ENCODE measurements at places on chromosomes 3 and 15. TPM values are rescaled to one million over a fixed set of nuclear protein-coding genes. Genes with fewer than 3 reads are reported as not detected.

GRCh38 chr3:142886940-142887339 is 1.9 kb downstream of the PCOLCE2 start:
- no peak for DNase-seq

DNA sequence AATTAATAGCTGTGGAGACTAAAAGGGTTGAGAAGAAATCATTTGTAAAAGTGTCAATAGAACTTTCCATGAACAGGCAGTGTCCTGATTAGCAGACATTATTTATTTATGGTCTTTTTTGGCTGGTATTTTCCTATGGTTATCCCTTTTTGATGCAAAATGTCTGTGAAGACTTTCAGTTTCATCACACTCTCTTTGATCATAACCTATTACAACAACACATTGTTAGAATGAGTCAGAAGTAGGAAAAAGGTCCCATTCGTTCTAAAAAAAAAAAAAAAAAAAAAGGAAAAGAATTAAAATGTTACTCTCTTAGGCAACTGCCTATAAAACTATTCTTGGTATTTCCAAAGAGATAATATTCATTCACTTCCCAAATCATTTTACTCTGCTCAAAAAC is 62.1 kb downstream of the SLC49A4 start:
- DNase-seq: no peak

DNA sequence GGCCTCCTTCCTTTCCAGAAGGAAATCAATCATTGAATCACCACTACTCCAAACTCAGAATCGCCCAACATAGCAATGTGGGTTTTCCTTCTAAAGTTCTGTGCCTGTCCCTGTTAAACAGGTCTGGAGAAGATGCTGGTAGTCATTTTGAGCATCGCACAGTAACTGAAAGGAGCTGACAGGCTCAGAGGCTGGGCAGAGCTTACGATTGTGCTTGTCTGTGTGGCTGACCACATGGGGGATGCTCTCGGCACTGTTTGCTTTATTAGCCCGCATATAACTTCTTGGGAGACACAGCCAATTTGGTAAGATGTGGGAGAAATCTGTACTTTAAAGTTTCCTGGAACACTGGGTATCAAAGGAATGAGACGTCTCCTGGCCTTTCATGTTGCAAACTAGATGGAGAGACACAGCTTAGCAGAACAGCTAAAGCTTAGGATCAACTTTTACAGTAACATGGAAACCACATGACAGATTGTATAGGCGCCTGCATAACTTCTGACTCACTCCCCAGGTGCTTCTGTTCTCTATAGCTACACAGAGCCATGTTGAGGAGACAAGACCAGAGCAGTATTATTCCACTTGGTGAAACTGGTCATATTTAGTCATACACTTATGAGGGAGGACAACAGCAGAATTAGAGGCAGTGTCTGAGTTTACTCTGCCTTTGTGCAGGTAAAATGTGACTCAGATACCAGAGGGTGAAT is 374.1 kb downstream of the RORA start:
- DNase-seq: no peak

GRCh38 chr3:126433105-126433430 is 38.4 kb downstream of the CFAP100 start:
- DNase-seq: peak; percentile 20

DNA sequence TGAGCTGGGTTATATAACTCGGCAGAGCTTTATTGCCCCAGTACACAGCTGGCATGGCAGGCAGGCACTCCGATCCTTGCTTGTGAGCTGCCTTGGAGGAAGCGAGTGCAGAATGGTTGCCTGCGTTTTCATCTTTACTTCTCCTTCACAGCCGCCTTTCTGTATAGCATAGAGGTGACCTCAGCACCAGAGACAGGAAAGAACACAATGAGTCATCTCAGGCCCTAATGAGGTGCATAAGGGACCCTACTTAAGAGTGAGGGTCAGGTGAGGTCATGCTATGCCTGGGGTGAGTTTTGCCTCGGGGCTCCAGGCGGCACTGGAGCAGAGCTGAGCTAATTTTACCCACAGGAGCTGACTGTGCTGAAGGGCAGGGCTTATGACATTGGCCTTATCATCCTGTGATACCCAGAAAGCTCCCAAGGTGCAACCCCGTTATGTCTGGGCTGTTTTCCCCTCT is 43.5 kb downstream of the LPP start:
- DNase-seq: no peak

DNA sequence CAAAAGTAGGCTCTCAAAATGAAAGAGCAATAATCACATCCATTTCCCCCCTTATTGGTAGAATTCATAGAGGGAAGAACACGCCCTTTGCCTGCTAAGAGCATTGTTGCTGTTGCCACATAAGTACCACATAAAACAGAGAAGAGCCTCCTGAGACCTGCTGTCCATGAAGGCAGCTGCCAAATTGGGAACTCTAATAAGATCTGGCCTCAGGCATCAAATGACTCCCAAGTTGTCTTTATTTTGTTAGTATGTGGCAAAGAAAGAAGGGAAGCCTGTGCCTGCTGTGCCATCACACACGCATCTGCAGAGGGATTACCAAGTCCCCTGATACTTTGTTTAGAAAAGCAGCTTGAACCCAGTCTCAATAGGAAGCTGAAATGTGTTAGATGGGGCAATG is 23.9 kb downstream of the VGLL3 start:
- DNase-seq: no peak

GRCh38 chr15:68470049-68470742 is 38.2 kb upstream of the ITGA11 start:
- DNase-seq: no peak

GRCh38 chr3:29868543-29869101 is 587.8 kb downstream of the RBMS3 start:
- DNase-seq: no peak

GRCh38 chr3:46536758-46537157 is 29.3 kb downstream of the LRRC2 start:
- no peak for DNase-seq

- DNase-seq: no peak
Measured at GRCh38 chr3:128397484-128397883, 69.2 kb downstream of the DNAJB8 start.

GRCh38 chr15:89090791-89091626 is 2.8 kb downstream of the ABHD2 start:
- peak; percentile 78 for DNase-seq

DNA sequence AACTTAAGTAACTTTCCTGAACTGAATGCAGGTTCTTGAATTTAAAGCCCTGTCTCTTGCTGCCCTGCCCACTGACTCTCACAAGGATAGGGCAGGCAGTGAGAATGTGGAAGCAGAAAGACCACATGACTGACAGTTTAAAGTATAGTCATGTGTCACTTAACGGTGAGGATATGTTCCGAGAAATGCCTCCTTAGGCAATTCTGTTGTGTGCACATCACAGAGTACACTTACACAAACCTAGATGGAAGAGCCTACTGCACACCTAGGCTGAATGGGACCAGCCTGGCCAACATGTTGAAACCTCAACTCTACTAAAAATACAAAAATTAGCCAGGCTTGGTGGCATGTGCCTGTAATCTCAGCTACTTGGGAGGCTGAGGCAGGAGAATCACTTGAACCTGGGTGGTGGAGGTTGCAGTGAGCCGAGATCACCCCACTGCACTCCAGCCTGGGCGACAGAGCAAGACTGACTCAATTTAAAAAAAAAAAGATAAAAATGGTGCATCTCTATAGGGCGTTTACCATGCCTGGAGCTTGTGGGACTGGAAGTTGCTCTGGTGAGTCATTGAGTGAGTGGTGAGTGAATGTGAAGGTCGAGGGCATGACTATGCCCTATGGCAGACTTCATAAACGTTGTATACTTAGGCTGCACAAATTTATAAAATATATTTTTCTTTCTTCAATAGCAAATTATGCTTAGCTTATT is 18.9 kb upstream of the COPG1 start:
- DNase-seq: no peak

DAZL gene
- not detected for total RNA-seq
